ENCODE measurements at places on chromosomes 12 and 14.

GRCh38 chr12:64192644-64193444, 29.3 kb downstream of the KICS2 start:
- no peak for DNase-seq

- no peak for DNase-seq
Measured at GRCh38 chr12:118391836-118392235, 15.5 kb downstream of the SUDS3 start.

DNA sequence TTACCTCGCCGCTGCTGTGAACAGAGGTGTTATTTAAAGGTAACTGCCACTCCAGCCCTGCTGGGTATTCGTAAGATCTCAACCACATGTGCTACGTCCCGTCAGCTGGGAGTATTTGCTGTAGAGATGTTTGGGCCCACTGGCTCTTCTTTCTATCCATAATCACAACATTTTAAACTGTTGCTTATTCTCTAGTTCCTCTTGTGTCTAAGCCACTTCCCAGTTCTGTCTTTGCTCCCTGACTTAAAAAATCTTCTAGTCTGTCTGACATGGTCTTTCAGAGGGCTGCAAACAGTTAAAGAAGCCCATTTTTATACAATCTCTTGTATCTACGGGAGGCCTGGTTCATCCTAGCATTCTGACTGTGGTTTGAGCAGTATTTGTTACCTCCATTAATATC, 33.2 kb upstream of the HELB start:
- no peak for DNase-seq

GRCh38 chr14:91831337-91831736, 36.0 kb downstream of the TC2N start:
- DNase-seq: no peak

DNA sequence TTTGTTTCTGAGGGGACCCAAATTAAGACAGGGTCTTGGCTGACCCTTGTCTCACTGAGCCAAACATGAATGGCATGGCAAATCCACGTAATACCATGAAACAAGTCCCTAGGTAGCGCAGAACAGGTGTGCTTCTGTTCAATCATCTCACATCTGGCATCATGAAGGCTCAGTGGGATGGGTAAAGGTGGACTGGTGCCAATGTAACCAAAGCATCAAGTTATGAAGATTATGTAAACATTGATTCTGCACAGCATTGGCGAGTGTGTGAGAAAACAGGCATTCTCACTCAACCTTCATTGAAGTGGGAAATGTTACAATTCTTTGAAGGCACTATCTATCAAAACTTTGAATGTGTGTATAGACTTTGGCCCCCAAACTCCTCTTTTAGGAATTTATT, 41.9 kb downstream of the PTGER2 start:
- peak; percentile 43 for DNase-seq

- DNase-seq: no peak
Measured at GRCh38 chr12:59803735-59804134, 207.9 kb downstream of the SLC16A7 start.

DNA sequence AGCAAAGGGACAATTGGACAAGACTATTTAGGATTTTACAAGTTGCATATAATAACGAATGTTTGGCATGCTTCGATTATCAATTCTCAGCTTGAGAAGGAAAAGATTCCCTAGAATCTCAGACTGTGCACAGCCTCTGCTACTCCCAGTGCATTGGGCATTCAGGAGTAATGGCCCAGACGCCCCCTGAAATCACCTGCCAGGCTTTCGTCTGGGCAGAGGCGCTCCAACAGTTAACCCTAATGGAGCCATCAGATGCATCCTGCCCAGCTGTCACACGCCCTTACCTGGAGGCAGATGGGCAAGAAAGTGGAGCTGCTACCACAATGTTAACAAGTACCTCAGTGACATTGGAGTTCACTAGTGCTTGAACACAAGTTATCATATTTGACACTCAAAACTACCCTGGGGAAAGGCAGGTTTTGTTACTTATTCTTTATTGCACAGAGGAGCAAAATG, 927 bp upstream of the LRP6 start:
- DNase-seq: no peak

DNA sequence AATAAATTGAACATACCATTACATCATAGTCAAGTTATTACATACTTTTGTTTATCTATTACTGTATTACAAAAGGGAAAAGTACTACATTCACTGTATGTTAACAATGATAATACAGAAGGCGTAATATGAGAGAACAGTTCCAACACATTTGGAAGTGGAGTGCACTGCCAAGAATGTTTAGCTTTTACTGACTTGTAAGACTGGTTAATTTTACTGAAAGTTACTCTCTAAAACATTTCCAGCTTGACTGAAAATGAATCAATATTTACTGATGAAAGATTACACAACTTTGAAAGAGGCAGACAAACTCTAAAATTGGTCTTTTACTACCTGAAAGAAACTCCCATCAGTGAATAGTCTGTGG, 728.5 kb downstream of the FSCB start:
- no peak for DNase-seq

DNA sequence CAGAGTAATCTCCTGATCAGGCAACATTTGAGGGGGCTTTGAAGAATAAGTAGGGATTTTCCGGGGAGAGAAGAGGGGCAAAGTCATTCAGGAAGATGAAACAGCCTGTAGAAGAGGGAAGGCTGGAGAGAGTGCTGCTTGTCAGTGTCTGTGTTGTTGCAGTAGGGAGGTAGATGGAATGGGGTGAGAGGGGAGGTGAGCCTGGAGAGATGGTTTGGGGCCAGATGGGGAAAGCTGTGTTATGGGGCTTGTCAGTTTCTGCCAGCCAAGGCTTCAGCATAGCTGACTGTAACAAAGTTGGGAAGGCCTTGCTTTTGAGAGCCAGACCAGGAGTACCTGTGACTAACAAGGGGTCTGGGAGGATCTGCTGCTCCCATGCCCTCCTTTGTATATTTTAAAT, 18.0 kb downstream of the BICD1 start:
- no peak for DNase-seq

- peak; percentile 99 for DNase-seq
Measured at GRCh38 chr12:65649126-65649525, 175.2 kb upstream of the HMGA2 start.

DNA sequence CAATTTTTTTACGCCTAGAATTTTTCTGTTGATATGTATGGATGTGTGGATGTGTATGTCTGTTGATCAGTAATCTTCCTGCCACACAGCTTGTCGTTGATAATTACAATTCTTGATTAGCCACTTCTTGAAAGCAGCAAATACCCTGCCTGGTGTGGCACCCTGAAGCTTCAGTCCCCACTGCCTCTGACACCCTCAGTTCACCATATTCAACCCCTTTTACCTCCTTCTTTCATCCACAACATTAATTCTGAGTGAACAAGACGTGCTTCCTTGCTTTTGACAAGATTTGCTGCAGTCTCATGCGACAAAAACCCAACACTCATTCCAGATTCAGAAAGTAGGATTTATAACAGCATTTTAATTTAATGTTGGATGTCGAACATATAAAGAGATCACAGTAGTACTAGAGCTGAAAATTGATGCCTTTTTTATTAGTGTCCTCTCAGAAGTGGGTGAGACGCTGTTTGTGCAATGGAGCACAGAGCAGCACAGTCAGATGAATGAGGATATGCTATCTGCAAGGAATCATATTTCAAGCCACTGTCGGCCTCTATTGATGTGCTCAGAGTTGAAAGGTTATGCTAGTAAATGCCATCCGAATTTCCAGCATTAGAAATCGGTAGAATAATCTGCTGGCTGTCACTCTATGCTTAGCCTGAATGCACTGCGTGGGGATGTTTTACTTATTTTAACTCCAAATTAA, 383.7 kb downstream of the EGLN3 start:
- DNase-seq: peak; percentile 67

DNA sequence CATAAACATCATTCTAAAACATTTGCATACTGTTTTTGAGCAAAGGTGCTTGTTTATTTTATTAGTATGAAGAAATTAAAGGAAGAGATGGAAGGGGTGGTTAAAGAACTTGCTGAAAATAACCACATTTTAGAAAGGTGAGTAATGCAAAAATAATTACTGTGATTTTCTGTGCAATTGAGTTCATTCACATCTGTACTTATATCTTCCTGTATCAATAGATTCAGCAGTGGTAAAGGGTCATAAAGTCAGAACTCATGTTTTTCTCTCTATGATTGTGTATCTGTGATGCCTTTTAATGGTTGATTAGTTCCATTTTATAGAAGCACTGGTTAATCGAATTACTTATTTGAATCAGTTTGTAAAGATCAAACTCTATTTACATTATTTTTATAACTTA, 46.0 kb downstream of the TBK1 start:
- no peak for DNase-seq

DNA sequence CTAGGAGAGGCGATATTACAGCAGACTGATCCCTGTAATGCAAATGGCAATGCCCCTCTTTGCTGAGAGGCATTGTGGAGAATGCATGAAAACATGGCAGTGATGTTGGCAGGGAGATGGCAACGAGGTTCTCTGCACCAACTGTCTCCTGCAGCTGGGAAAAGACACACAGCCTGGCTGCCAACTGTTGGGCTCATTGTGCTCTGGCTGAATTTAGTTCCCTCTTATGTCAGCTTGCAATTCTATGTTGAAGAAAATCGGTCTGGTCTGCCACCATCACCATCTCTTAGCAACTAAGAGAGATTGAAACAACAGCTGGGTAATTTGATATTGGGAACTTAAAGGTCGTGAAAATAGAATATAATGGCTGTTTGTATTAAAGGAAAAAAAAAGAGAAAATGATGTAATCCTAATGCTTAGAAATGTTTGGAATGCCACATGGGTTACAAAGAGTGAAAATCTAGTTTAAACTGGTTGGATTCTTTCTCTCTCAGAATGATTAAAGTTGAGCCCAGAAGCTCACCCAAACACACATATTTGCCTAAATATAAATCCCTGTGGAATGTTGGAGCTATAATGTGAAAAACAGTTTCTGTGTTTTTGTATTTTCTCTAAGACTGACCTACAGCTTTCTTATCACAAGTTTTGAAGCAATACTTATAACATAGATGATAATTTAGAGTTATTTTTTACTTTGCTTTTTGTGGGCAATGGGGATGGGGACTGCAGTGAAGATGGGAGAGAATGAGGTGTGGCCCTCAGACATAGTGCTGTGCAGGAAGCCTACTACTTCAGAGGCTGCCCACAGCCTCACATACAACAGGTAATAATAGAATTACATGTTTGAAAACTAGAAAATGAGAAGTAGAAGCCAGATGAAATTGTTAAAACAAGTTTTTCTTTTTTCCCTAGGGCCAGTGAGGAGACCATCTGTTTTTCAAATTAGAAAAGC, 143.7 kb downstream of the AKAP6 start:
- DNase-seq: peak; percentile 63

DNA sequence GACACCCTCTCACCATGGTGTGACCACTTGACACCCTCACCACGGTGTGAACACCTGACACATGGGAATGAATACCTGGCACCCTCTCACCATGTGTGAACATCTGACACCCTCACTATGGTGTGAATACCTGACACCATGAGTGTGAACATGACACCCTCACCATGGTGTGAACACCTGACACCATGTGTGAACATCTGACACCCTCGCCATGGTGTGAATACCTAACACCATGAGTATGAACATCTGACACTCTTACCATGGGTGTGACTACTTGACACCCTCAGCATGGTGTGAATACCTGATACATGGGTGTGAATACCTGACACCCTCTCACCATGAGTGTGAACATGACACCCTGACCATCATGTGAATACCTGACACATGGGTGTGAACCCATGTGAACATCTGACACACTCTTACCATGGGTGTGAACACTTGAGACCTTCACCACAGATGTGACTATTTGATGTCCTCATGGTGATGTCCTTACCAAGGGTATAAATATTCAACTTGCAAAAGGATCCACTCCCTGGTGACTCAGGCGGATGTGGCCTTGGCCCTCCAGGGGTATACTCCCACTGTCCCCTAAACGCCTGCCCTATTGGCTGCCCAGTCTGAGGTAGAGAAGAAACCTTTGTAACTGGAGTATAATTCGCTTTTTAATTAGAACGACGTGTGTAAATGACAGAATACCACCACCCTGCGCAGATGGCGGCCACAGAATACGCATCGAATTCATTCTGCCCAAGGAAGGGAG, 29.1 kb downstream of the RFLNA start:
- DNase-seq: no peak

- no peak for DNase-seq
Measured at GRCh38 chr12:84355561-84355960, 557.0 kb downstream of the SLC6A15 start.

DNA sequence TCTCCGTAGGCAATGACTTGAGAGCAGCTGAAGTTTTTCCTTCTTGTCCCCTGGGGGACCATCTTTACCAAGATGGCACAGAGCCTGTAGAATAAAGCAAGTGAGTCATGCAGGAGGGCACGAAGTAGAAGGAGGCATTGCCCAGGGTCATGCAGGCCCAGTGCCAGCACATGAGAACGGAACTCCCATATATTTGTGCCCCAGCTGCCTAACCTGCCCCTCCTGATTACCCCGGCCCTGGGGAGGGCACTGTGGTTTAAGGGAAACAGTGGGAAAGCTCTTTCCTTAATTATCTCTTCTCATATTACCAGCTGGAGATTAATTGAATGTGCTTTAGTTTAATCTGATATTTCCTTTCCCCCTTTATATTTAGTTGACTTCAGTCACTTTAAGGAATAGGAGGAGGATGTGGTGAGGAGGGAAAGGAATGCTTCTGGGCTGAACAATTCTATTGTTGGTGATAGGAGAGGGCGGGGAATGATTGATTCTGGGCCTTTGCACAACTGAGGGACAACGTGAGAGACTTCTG, 51.9 kb downstream of the RASSF8 start:
- no peak for DNase-seq

DNA sequence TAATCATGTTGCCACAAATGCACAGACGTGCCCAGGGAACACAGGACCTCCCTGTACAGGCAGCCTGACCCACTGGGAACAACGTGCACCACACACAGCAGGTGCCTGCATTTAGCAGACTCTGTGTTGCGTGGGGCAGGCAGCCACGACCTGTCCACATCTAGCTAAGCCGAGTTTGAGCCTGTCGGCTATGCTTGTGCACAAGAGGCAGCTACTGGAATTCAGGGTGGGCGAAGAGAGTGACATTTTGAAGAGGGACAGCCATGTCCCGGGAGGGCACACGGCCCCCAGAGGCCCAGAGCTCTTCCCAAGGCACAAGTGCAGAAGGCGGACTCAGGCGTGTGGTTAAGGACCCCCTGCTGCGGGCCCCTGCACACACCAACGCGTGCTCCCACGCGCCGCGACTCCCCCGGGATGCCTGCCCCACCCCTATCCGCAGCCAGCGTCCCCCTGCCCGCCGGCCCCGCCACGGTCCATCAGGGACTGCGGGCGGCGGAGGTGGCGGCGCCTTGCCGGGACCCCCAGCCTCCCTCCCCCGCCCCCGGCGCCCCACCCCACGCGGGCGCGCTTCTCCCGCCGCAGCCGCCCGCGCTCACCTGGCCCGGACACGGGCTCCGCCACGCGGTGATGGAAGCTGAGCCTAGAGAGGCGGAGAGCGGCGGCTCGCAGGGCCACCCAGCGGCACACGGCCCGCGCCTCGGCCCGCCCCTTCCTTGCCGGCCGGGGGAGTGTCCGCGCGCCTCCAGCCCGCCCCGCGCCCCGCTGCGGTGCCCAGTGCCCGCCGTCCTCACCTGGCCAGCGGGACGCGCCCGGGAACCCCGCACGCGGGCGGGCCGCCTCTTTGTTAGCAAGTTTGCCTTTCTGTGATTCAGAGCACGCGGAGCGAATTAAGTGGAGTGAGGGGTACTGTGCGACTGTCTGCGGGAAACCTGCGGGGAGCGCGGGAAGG, 125.3 kb upstream of the PRMT8 start:
- no peak for DNase-seq

All from brain microvascular endothelial cell (primary cell).